ENCODE measurements at places on chromosomes 11 and 22.
A peak's percentile ranks its signal among the peaks of the same experiment; 100 is the strongest.

GRCh38 chr11:45332276-45332934, 46.3 kb upstream of the SYT13 start:
- DNase-seq: peak; percentile 36

GRCh38 chr11:92325416-92325815, 100.8 kb downstream of the FAT3 start:
- no peak for DNase-seq

DNA sequence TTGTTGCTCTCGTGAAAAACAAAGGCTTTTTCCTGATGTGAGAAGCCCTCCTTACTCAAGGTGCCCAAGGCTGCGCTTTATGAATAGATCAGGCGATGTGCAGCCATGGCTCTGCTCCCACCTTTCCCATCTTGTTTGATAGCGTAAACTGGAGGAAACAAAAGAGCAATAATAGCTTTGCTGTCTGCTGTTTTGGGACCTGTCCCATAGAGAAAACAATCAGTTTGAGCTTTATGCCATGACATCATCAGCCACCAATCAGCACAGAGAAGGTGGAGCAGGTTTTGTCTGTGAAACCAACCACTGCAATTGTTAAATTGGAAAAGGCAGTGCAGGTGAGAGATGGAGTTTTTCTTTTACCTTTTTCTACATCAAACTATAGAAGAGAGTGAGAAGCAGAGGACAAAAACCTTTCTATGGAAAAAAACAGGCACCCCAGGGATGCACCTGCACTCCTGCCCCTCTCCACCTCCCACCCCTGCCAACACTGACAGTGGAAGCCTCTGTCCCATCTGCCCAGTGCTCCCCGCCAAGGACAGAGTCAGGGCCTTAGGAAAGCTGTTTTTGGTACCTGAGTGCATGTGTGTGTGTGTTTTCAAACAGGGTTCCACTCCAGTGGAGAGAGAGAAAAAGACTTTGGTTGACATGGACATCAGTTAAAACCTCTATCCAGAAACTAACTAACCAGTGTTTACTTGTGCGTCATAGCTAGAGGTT, 80.7 kb downstream of the MICAL3 start:
- DNase-seq: no peak

DNA sequence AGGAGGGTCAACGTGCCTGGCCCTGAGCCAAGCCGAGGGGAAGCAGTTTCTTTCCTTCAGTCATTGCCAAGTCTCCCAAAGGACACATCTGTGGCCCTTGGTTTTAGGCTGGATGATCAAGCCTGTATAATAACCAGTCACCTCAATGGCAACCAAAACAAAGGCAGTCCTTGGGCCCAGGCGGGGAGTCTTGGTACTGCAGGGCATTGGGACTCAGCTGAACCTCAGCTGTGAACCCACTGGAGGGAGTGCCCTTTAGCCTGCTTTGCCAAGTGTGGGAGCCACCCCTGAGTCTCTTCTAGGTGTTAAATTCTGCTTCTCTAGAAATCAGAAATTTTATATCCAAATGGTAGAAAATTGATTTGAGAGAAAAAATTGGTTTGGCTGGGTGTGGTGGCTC, 36.9 kb downstream of the CPT1A start:
- no peak for DNase-seq

- DNase-seq: no peak
Observed at GRCh38 chr11:74182635-74183034, 11.5 kb downstream of the PPME1 start.

GRCh38 chr11:61065955-61066638, 36.2 kb upstream of the CD5 start:
- no peak for DNase-seq

GRCh38 chr22:20405291-20405930, 11.5 kb downstream of the ZNF74 start:
- no peak for DNase-seq

DNA sequence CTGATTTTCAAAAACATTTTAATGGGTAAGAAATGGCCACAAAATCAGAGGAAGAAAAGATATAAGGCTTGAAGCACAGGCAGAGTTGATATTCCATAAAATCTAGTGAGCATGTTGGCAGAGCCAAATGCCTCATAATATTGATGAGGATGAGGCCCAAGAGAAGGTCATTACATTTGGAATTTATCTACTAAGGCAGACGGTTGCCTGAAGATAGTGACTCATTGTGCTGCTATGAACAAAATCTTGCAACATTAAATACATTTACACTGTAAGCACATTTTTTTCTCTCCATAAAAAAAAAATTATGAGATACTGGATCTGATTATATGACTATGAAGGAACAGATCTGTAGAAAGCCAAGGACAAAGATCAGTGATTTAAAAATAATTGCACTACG, 881.4 kb upstream of the CHORDC1 start:
- DNase-seq: no peak

DNA sequence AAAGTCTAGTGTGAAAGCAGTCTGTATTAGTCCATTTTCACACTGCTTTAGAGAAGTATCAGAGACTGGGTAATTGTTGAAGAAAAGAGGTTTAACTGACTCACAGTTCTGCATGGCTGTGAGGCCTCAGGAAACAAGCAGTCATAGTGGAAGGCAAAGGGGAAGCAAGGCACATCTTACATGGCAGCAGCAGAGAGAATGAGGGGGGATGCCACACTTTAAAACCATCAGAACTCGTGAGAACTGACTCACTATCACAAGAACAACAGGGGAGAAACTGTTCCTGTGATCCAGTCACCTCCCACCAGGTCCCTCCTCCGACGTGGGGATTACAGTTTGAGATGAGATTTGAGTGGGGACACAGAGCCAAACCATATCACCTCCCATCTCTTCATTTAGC, 13.8 kb upstream of the TUBA8 start:
- no peak for DNase-seq

GRCh38 chr11:114061048-114061680, 1.7 kb downstream of the ZBTB16 start:
- DNase-seq: peak; percentile 51

- no peak for DNase-seq
Observed at GRCh38 chr11:61833471-61833870, 5.4 kb downstream of the FADS2 start.

- no peak for DNase-seq
Observed at GRCh38 chr22:20904008-20904979, 12.9 kb upstream of the CRKL start.
